ENCODE measurements at places on chromosomes 1 and 21. TPM values are rescaled to one million over a fixed set of nuclear protein-coding genes. Genes with fewer than 3 reads are reported as not detected.

DNA sequence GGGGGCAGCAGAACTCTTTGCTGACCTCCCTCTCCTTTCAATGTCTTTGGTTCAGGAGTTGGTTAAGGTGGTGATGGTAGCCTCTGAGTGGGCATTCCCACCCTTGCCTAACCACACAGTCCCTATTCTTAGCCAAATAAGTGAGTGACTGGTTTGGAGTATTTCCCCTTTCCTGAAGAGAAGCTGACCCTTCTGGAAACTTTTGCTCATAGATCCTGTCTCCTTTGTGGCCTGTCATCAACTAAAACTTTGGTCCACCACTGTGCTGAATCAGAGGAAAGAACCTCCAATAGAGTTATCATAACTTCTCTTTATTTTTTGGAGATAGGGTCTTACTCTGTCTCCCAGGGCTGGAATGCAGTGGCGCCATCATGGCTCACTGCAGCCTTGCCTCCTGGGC is 31.1 kb downstream of the C1orf21 start:
- DNase-seq: no peak

- DNase-seq: no peak
Observed at GRCh38 chr1:119294199-119294598, 74.4 kb upstream of the HAO2 start.

DNA sequence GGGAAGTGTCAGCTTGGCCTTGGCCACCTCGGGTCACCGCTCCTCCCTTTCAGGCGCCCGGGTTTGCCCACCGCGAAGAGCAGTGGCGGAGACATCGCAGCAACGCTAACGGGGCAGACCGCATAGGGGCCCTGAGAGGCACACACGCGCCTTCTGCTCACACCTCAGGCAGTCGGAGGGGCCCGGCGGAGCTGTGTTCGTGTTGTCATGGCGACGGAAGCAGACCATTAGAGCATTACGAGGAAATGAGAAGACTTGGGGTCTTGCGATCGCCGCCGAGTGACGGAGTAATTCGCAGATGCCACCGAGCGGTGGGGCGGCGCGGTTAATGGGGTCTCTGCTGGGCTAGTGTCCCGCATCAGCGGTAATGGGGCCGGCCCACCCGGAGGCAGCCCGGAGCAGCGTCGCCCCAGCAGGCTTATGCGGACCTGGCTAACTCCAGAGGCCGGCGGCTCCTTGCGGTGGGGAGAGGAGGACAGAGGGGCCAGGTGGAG is 144.1 kb downstream of the TNR start:
- peak; percentile 57 for DNase-seq

GRCh38 chr1:209569455-209570207 is 13.9 kb upstream of the CAMK1G start:
- peak; percentile 91 for DNase-seq

GRCh38 chr1:21633141-21633755 is 35.9 kb downstream of the RAP1GAP start:
- DNase-seq: no peak

- no peak for DNase-seq
Observed at GRCh38 chr1:21559788-21560567, 50.8 kb downstream of the ALPL start.

GRCh38 chr1:36763771-36764170 is 270.5 kb downstream of the GRIK3 start:
- no peak for DNase-seq

DNA sequence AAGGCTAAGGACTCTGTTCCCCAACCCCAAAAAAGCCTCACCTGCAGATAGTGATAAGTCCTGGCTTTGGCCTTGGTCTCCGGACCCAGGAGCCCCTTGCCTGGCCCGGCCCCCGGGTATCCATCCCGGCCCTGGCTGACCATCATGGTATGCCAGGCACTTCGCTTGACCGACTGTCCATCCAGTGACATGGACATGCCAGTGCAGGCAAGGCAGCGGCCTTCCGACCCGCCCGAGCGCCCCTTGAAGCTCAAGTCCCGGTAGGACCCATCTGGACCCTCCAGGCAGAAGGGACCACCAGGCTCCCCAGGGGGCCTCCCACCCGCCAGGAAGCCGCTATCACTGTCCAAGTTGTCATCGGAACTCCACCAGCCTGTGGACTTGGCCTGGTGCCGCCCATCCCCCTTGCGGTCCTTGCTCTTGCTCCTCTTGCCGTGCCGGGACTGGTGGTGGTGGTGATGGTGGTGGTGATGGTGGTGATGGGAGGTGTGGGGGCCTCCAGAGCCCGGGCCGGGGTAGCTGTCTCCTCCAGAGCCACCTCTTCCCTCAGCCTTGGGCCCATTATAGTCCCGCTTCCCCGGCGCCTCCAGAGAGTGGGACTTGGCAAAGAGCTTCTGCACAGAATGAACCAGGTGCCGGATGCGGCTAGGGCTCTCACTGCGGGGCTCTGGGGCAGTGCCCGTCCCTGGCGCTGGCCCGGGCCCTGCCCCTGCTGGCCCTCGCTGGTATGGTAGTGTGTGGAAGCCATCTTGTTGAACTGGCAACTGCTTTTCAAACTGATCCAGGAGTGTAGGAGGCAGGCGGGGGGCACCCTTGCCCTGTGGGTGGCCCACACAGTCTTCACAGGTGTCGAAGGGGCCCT is 25.0 kb downstream of the DLGAP3 start:
- peak; percentile 61 for DNase-seq

GRCh38 chr1:33260439-33260838 is 4.1 kb downstream of the ZNF362 start:
- DNase-seq: no peak

DNA sequence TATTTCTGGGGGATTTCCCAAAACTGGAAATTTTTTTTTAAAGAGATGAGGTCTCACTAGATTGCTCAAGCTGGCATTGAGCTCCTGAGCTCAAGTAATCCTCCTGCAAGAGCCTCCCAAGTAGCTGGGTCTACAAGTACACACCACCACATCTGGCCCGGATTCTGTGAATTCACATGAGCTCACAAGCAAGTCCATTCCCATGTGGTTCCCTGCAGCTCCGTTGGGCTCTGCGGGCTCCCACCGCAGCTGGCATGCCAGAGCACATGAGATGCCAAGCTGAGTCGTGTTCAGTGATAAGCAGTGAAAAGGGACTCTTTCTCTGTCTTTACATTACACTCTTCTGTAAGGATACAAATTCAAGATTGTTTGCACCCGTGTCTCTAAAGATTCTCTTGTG is 21.9 kb upstream of the TTF2 start:
- DNase-seq: no peak

DNA sequence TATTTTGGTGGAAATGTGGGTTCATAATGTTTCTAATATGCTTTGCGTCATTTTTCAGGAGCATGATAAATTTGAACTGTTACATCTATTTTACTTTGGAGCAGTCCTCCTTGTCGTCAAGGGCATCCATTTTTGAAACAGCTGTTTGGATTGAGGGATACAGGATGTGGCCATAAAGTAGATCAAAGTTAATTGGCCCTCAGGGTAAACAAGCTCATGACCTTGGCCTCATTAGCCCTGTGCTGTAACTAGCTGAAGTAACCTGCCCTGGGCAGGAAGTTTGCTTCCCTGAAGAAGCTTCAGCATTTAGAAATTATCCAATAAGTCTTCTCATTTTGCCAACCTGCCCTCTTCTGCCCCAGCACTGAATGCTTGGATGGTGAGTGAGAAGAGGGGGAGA is 24.8 kb upstream of the RGL1 start:
- DNase-seq: no peak

- DNase-seq: no peak
Observed at GRCh38 chr1:117045644-117046043, 14.5 kb upstream of the TTF2 start.

DNA sequence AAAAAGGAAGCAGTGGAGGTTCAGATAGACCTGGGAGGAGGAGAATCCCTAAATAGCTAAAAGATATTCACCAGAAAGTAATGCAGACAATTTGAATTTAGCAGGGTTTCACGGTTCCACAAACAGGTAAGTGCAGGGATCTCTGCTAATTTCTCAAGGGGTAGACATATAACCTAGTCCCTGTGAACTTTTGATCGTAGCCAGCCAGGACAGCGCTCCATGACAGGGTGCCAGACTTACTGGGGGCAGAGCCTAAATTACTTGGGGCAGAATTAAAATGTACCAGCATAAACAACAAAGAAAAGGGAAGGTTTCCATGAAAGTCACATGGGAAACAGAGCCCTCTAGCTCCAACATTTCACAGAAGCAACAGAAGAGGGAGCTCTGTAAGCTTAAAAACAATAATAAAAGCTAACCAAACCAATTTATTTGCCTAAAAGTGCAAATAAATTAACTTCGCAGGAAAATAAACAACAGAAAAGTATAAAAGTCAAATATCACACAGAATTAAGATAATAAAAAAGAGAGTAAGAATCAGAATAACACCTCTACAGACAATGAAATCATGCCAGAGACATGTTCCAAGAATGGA is 198.3 kb downstream of the DUSP10 start:
- peak; percentile 11 for DNase-seq

- no peak for DNase-seq
Observed at GRCh38 chr1:44682883-44683265, 8.4 kb downstream of the ARMH1 start.

DNA sequence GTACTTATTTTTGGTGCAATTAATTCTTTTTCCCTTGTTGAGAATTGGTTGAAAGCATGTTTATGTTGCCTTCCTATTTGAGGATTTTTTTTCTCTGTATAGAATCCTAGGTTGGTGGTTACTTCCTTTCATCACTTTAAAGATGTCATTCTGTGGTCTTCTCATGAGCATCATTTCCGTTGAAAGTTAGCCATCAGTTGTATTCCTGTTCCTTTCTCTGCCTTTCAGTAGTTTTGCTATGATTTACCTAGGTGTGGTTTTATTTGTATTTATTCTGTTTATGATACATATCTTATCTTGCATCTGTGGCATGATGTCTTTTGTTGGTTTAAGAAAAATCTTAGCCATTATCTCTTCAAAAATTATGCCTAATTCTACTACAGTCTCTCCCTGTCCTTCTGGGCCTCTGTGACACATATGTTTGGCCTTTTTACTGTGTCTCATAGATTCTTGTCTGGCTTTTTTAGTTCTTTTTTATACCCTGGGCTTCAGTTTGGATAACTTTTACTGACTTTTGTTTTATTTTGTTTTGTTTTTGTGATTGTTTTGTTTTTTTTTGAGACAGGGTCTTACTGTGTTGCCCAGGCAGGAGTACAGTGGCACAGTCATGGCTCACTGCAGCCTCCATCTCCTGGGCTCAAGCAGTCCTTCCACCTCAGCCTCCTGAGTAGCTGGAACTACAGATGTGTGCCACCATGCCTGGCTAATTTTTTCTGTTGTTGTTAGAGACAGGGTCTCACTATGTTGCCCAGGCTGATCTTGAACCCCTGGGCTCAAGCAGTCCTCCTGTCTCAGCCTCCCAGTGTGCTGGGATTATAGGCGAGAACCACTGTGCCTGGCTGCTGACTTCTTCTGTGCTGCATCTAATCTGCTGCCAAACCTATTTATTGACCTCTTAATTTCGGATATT is 24.1 kb downstream of the PTGFRN start:
- no peak for DNase-seq

DNA sequence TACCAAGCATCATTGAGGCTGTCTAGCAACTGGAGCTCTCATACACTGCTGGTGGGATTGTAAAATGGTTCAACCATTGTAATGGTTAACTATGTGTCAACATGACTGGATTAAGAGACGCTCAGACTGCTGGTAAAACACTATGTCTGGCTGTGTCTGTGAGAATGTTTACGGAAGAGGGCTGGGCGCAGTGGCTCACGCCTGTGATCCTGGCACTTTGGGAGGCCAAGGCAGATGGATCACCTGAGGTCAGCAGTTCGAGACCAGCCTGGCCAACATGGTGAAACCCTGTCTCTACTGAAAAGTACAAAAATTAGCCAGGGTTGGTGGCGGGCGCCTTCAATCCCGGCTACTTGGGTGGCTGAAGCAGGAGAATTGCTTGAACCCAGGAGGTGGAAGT is 4.8 kb upstream of the FCRLA start:
- no peak for DNase-seq

LYPD8 gene
- not detected for total RNA-seq

ARMH1 gene
- total RNA-seq: 2.2 TPM

PTPRU gene
- 35.5 TPM for total RNA-seq

TNN gene
- total RNA-seq: not detected

LRRC47 gene
- 35.4 TPM for total RNA-seq

AMIGO1 gene
- 0.07 TPM for total RNA-seq

Measured in G401 (cell line).